Activated CD4-positive, alpha-beta memory T cell treated with anti-CD3 and anti-CD28 coated beads for 36 hours (primary cell): ENCODE measurements at places on chromosomes 3 and 15. TPM values are rescaled to one million over a fixed set of nuclear protein-coding genes. Genes with fewer than 3 reads are reported as not detected.

ALDH1L1 gene
- not detected for total RNA-seq

CCR9 gene
- total RNA-seq: not detected

CATSPER2 gene
- 5.5 TPM for total RNA-seq

CA12 gene
- total RNA-seq: 0.10 TPM

LARP6 gene
- total RNA-seq: not detected

TRIM42 gene
- total RNA-seq: not detected

EIF5A2 gene
- total RNA-seq: 8.7 TPM

GRCh38 chr3:169479314-169479939 lies 184.1 kb downstream of the MECOM start:
- no peak overlapping the region for H3K4me3 ChIP-seq
- H3K27ac ChIP-seq: no peak overlapping the region
- no peaks in the 10 kb centered on the region for H3K36me3 ChIP-seq
- H3K4me1 ChIP-seq: no peaks in the 10 kb centered on the region
- DNase-seq: no peak
- H3K27me3 ChIP-seq: peaks cover 3% of the 10 kb centered on the region

DNA sequence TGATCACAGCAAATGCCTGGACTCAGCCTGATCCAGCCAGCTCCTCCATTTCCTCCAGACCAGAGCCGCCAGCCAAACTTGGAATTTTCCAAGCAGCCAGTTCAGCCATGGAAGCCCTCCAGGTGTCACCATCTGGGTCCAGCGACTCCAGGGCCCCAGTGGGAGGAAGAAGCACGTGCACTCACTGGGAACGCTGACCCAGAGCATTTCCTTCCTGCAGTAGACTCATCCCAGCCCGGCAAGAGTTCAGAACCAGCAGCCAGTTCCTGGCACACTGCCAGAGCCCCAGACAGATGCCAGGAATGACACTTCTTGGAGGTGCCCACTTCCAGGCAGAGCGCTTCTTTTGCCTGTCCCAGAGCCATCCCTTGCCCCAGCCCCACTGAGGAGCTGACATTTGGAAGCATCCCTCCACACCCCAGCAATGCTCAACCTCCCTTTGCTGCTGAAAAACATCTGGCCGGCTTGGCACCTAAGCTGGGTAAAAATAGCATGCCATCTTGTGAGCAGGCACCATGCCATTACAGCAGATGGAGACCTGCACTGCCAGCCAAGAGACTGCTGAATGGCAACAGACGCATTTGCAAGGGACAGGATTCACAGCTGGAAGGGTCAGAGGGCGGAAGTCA lies 460.3 kb upstream of the PROK2 start:
- no peaks in the 10 kb centered on the region for H3K4me1 ChIP-seq
- no peak for DNase-seq
- H3K27ac ChIP-seq: no peak overlapping the region
- H3K4me3 ChIP-seq: no peak overlapping the region

DNA sequence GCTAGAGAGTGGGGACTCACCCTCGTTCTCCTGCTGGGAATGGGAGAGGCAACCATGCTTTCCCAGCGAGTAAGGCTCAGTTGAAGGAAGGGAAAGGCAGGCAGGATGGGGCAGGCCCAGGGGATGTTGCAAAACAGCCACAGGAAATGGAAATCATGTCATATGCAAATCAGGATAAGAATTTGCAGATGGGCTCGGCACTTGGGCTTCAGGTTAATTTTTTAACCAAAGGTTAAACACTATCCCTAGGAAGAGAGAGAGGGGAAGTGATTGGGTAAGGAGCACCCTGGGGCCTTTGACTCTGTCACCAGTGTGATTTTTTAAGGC lies 14.6 kb upstream of the PLA2G4E start:
- no peak overlapping the region for H3K27ac ChIP-seq
- peak; percentile 49 for DNase-seq
- H3K27me3 ChIP-seq: no peaks in the 10 kb centered on the region
- no peak overlapping the region for H3K4me3 ChIP-seq
- H3K4me1 ChIP-seq: peaks cover 14% of the 10 kb centered on the region

DNA sequence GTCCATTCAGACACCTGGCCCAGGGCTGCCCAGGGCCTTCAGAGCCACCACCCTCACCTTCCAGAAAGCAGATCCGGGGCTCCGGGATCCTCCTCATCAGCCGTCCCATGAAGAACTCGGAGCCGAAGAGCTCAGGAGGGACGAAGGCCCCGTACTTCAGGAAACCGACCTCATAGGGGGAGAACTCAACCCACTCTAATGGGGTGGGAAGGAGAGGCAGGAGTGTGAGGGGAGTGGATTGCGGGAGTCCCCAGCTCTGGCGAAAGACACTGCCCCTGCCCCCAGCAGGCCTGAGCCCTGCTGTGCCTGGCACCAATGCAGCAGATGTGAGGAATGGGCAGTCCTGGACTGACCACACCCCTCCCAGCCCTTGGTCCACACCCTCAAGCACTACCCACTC lies 22.6 kb downstream of the PLA2G4D start:
- H3K27me3 ChIP-seq: peaks cover 7% of the 10 kb centered on the region
- no peak overlapping the region for H3K27ac ChIP-seq
- DNase-seq: no peak

DNA sequence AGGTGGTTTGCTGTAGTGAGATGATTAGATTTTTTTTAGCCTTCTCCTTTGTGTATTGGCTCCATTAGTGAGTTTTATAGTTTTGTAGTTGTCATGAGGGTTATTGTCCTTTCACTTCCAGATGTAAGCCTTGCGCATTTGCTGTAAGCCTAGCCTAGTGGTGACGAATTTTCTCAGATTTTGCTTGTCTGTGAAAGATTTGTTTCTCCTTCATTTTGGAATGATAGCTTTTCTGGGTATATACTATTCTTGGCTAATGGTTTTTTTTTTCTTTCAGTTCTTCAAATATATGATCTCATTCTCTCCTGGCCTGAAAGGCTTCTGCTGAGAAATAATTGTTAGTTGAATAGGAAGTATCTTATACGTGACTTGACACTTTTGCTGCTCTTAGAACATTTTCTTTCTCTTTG lies 166.5 kb upstream of the THRB start:
- no peaks in the 10 kb centered on the region for H3K27me3 ChIP-seq
- H3K4me3 ChIP-seq: no peak overlapping the region
- H3K36me3 ChIP-seq: no peaks in the 10 kb centered on the region
- DNase-seq: no peak
- H3K27ac ChIP-seq: no peak overlapping the region
- no peaks in the 10 kb centered on the region for H3K4me1 ChIP-seq

GRCh38 chr3:174777813-174778212 lies 81.3 kb upstream of the NAALADL2 start:
- no peak overlapping the region for H3K4me3 ChIP-seq
- DNase-seq: no peak
- H3K36me3 ChIP-seq: no peaks in the 10 kb centered on the region
- no peaks in the 10 kb centered on the region for H3K4me1 ChIP-seq
- H3K27ac ChIP-seq: no peak overlapping the region
- H3K27me3 ChIP-seq: no peaks in the 10 kb centered on the region

GRCh38 chr3:139715166-139715565 lies 37.4 kb upstream of the NMNAT3 start:
- H3K27ac ChIP-seq: no peak overlapping the region
- H3K27me3 ChIP-seq: peaks cover 5% of the 10 kb centered on the region
- H3K4me3 ChIP-seq: no peak overlapping the region
- no peak for DNase-seq
- H3K4me1 ChIP-seq: no peaks in the 10 kb centered on the region

DNA sequence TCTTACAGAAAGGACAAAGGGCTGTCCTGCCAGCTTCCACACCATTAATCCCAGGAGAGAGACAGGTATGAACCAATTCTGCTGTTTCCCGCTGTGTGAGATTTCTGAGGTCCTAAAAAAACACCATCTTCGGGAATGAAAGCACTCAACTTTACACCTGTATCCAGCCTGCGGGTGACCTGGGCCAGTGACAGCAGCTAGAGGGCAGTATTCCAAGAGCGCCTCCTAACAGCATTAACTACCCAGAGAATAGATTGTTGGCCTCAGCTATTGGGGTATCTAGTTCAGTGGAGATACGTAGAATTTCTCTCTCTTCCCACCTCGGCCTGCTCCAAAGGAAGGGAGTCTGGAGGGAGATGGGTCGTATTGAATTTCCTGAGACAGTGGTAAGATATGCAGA lies 55.1 kb downstream of the WDR76 start:
- peaks cover 39% of the 10 kb centered on the region for H3K36me3 ChIP-seq
- H3K27ac ChIP-seq: no peak overlapping the region
- no peaks in the 10 kb centered on the region for H3K27me3 ChIP-seq
- DNase-seq: no peak
- H3K4me1 ChIP-seq: no peaks in the 10 kb centered on the region
- no peak overlapping the region for H3K4me3 ChIP-seq

- H3K27ac ChIP-seq: no peak overlapping the region
- no peaks in the 10 kb centered on the region for H3K36me3 ChIP-seq
- no peaks in the 10 kb centered on the region for H3K27me3 ChIP-seq
- no peak for DNase-seq
- H3K4me3 ChIP-seq: no peak overlapping the region
Observed at GRCh38 chr15:63458794-63459395, 45.5 kb upstream of the USP3 start.

GRCh38 chr15:82393671-82394070 lies 35.9 kb upstream of the GOLGA6L9 start:
- no peak overlapping the region for H3K27ac ChIP-seq
- no peaks in the 10 kb centered on the region for H3K36me3 ChIP-seq
- no peaks in the 10 kb centered on the region for H3K27me3 ChIP-seq
- no peak for DNase-seq
